Activated CD4-positive, alpha-beta T cell treated with anti-CD3 and anti-CD28 coated beads, Interleukin-2, amount 50 U/mL, for 48 hours (primary cell): ENCODE measurements at places on chromosomes 7 and 10.

GRCh38 chr10:93369588-93370164 is 112.5 kb downstream of the MYOF start:
- DNase-seq = no peak

GRCh38 chr7:116686812-116687419 is 14.9 kb downstream of the MET start:
- DNase-seq = no peak

DNA sequence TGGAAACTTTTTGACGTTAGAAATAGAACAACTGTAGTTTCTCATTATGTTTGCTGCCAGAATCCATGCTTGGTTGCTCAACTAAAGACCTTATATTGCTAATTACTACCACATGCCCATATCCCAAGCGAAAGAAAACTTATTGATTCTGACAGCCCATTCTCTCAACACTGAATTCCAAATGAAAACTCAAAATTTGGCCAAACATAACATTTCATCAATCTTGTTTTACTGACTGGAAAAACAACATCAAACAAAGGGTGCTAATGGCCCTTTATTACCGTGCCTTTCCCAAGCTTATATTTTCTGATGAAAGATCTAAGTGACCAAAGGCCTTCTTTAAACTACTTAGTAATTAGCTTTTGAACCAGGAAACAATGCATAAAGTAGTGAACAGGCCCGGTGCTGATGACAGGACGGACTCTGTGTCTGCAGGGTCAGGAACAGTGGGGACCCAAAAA is 531.8 kb downstream of the KCNMA1 start:
- DNase-seq = no peak

- DNase-seq = no peak
Observed at GRCh38 chr10:87551326-87551725, 46.6 kb downstream of the MINPP1 start.

GRCh38 chr7:50659329-50659965 is 94.2 kb upstream of the DDC start:
- DNase-seq = no peak

DNA sequence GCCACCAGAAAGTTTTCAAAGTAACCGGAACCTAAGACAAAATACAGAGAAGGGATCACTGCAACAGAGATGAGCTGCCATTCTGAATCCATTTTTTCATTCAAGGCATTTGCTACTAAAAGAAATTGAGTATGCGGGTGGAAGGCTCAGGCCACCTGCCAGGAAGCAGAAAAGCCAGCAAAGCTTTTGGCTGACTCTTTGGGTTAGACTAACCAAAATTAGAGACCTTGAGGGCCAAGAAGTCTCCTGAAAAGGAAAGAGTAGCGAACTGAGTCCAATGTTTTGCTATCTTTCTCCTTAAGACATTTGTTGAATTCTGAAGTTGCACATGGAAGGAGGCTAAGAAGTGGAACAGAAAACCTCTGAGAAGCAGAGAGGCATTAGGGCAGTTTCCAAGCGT is 79.0 kb downstream of the FAS start:
- no peak for DNase-seq

GRCh38 chr7:112784603-112785002 is 5.6 kb downstream of the TMEM168 start:
- no peak for DNase-seq

DNA sequence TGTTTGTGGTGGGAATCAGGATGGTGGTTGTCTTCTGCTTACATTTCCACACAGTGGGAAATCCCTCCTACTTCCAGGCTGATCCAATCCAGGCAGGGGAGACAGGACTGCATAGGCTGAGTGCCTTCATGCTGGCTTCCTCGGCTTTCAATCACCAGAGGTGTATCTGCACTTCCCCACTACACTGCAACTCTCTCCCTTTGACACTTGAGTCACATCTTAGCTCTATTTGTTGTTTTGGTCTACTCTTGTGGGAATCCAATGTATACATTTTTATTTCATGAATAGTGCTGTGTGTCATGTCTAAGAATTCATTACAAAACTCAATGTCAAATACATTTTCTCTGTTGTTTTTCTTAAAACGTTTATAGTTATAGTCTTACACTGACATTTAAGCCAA is 735.6 kb downstream of the XPNPEP1 start:
- DNase-seq = no peak

- no peak for DNase-seq
Observed at GRCh38 chr10:71069909-71070666, 142.3 kb upstream of the UNC5B start.

GRCh38 chr10:120437541-120437940 is 19.5 kb upstream of the PLPP4 start:
- DNase-seq = no peak

DNA sequence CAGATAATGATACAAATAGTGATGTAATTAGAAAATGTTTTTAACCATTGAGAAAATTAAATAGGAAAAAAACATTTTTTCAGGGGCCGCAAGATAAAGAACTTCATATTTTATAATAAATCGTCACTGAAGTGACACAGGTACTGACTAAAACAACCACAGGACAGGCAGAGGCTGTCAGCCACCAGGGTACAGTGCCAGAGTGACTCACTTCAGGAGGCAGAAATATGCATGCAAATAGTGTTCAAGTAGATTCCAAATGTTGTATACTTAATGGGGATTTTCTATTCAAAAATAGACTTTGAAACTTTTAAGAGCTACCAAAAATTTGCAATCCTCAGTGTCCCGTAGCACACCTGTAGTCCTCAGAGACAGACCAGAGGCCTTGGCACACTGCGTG is 68.6 kb downstream of the FRMPD2 start:
- no peak for DNase-seq

GRCh38 chr10:12056748-12057147 is 12.0 kb upstream of the DHTKD1 start:
- DNase-seq = no peak

DNA sequence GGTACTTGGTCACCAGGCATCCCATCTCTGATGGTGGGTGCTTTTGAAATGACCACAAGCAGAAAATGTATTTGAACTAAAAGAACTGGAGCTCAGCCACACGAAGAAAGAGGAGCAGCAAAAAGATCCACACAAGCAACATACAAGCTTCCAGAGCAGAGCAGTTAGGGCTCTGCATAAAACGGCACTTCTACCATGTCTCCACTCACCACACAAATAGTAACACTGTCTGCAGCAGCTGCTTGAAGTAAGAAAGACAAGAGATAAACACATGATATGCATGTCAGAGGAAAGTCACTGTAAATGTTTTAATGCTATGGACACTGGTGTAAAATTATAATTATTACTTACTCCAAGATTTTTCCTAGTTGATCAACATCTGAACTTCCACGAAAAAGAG is 32.5 kb upstream of the FAM133B start:
- DNase-seq = no peak

DNA sequence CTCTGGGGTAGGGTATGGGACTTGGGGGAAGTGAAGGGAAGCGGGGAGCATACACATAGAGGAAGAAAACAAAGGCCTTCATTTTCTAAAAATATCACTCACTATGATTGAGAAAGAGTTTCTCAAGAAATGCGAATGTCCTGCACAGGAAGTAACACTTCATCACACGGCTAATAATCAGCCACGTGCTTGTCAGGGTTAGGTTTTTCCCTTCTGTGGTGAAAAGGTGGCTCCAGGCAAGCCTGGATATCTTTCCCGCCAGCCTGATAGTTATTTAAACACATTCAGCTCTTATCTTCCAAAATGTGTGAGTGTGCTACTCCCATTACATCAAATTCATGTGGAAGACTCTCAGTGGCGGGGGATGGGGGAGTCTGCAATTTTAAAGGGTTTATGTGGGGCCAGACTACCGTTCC is 166.4 kb upstream of the ADO start:
- no peak for DNase-seq

DNA sequence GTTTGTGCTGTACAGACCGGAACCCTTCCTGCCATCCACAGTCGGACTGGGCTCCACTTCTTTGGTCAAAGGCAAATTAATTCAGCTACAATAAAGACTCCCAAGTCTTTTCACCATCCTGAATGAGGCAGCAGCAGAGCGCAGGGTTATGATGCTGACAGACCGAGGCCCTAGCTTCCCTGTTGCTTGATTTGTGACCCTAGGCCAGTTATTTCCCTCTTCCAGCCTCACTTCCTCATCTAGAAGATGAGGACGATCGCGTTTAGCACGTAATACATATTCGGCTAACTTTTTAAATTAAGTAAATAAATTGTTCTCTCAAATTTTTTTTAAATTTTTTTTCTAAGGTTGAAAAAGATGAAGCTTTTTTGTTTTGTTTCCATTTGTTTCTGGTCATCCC is 18.1 kb downstream of the ADRB1 start:
- DNase-seq = no peak

- no peak for DNase-seq
Observed at GRCh38 chr7:66529883-66530610, 98.6 kb upstream of the KCTD7 start.

GRCh38 chr7:153943861-153944260 is 108.3 kb upstream of the DPP6 start:
- no peak for DNase-seq

- DNase-seq = no peak
Observed at GRCh38 chr7:24366876-24367275, 82.9 kb downstream of the NPY start.

DNA sequence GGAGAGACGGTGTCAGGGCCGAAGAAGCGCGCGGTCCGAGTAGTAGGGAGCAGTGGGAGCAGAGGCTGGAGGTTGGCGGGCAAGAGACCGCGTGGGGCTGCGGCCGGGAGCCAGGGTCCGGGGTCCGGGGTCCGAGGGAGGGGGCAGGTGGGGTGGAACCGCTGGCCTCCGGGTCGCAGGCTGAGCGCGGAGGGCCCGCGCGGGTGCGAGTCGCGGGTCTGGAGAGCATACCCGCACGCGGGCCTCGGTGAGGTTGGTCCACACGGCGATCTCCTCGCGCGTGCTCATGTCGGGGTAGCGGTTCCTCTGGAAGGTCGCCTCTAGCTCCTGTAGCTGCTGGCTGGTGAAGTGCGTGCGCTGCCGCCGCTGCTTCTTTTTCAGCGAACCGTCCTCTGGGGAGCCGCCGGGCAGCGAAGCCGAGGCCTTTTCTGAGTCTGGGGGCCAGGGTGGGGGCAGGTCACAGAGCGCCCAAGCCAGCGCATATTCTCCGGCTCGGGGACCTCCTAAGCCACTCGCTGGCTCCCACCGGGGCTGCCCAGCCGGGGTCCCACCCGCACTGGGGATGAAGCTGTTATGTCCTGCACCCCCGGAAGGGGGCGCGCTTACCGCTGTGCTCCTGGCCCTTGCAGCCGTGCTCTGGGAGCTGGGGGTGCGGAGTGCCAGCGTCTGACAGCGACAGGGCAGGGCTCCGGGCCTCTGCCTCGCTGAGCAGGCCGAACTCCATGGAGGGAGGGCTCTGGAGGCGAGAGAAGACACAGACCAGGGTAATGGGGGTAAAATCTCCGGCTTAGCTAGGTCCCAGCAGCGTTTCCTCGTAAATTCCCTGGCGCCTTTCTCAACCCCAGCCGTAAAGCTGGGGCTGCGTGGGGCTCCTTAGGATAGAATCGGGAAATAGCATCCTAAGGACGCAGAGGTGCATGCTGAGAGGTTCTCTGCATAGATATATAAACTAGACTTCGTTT is 5.5 kb downstream of the ELOVL3 start:
- peak; percentile 86 for DNase-seq

GRCh38 chr7:99990460-99990852 is 14.6 kb upstream of the AZGP1 start:
- no peak for DNase-seq

DNA sequence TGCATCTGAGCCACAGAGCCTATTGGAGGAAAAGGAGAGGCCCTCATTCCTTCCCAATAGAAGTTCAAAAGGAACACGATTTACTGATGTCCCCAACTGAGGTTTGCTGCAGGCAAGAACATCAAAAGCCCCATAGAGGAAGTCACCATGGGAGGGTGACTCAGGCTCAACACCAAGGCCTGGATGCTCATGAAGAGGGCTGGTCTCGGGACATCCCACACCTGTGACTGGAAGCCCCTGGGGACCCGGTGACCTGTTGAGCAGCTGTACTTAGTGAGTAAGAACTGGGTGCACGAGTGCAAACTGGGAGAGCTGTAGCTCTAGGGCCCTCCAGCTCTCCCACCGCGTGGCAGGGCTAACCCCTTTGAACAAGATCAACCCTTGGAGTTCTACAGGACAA is 38.0 kb downstream of the CYTH3 start:
- peak; percentile 18 for DNase-seq

DNA sequence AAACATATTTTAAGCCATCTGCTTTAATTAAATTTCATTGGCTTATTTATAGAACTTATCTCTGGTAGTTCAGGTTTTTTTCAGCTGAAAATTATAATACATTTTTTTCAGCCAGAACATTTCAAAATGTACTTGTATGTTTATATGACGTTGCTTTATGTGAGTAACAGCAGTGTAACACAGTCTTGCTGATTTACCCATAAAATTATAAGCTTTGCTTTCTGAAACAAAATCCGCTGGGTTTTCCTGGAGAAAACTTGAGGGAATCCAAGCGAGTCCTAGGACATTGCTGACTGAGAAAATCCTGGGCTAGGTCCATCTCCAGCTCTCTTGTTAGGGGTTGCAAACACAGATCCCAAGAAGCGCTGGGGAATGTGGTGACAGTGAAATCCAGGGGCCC is 112.2 kb upstream of the GATA3 start:
- no peak for DNase-seq

DNA sequence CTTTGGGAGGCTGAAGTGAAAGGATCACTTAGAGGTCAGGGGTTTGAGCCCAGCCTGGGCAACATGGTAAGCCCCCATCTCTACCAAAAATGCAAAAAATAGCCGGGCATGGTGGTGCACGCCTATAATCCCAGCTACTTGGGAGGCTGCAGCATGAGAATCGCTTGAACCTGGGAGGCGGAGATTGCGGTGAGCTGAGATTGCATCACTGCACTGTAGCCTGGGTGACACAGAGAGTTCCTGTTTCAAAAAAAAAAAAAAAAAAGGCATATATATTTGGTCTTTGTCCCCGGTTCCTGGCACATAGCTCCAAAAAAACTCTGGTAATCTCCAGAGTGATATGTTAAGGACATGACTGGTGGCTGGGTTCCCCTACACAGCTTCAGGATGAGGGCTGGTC is 147.3 kb downstream of the SEC23IP start:
- no peak for DNase-seq

- DNase-seq = no peak
Observed at GRCh38 chr10:103663802-103664201, 170.3 kb downstream of the NEURL1 start.

GRCh38 chr10:70494966-70495365 is 16.4 kb downstream of the PALD1 start:
- DNase-seq = no peak

GRCh38 chr10:110668443-110668842 is 24.3 kb downstream of the RBM20 start:
- no peak for DNase-seq

GRCh38 chr10:18377898-18378297 is 237.7 kb downstream of the CACNB2 start:
- no peak for DNase-seq

- no peak for DNase-seq
Observed at GRCh38 chr7:30915005-30915601, 3.5 kb downstream of the AQP1 start.

DNA sequence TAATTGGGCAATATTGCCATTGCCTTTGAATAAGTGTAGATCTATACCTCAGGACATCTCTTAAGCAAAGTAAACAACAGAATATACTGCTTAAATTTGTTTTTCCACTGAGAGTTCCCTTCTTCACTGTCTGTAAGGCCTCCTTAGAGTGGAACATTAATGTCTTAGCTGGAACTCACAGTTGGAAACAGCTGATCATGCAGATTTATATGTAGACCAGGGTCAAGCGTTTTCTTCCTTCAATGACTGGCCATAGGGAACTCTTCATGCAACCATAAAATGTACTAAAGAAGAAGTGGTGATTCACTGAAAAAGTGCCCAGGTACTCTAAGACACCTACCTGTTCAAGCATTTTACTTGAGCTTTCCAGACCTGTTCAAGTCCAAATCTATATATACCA is 18.3 kb upstream of the TBX20 start:
- no peak for DNase-seq

- no peak for DNase-seq
Observed at GRCh38 chr7:142855114-142855743, 353 bp downstream of the EPHB6 start.
